ENCODE measurements at places on chromosomes 5 and 9. TPM values are rescaled to one million over a fixed set of nuclear protein-coding genes. Genes with fewer than 3 reads are reported as not detected.

The KIAA1958 gene
- 2.1 TPM for total RNA-seq

The NEUROG1 gene
- not detected for total RNA-seq

The PCYOX1L gene
- 2.7 TPM for total RNA-seq

The PCDHA9 gene
- not detected for total RNA-seq

The CCIN gene
- 0.05 TPM for total RNA-seq

The SLC27A6 gene
- 0.06 TPM for total RNA-seq

The CCL27 gene
- total RNA-seq, result not detected

The MARCHF11 gene
- not detected for total RNA-seq

The RNF130 gene
- total RNA-seq, result 37.5 TPM

The DELE1 gene
- 64.0 TPM for total RNA-seq
